Amniotic stem cell (primary cell): ENCODE measurements at places on chromosomes 2 and 18.

DNA sequence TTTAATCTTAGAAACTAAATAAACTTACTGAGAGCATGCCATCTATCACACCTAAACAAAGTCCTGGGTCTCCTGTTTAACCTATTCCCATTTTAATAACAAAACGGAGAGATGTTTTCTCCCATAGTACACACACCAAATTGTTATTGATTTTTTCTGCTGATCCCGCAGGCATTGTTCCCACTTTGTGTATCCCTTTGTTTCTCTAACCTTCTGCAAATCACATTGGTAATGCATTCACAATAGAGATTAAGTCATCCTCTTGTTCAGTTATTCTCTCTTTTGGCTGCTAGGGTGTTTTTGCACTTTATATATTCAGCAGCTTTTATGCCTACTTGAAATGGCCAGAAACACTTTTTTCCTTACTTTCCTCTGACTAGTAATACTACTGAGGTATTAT is 1071.9 kb upstream of the CDH2 start:
- DNase-seq: no peak

DNA sequence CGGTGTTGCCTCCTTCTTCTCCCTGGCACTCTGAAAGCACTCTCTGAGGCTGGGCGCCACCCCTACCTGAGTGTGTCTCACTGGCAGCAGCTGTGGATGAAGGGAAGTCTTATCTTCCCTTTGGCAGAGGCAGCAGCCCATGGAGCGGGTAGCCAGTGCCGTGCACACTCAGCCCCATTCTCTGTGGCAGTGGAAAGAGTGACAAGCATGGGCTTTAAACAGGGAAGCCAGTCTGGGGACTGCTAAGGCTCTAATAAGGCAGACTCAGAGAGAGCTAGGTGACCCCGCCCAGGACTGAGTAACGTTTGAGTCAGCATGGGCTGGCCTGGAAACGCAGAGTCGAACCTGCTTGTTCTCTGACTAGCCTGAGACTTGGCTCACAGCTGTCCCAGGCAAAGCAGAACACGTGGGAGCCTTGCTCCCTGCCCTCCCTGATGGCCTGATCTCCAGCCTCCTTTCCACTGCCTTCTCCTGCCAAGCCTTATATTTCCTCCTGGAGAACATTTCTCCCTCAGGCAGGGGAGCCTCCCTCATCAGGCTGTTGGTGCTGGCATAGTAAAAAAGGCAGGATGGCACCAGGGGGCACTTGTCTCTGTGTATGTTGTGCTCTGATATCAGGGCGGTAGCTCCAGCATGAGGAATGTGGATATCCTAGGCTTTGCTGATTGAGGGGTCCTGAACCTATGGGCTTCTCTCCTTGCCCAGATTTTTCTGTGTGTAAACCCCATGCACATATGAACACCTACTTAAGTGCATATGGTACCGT is 93.9 kb upstream of the LGALSL start:
- DNase-seq: no peak

DNA sequence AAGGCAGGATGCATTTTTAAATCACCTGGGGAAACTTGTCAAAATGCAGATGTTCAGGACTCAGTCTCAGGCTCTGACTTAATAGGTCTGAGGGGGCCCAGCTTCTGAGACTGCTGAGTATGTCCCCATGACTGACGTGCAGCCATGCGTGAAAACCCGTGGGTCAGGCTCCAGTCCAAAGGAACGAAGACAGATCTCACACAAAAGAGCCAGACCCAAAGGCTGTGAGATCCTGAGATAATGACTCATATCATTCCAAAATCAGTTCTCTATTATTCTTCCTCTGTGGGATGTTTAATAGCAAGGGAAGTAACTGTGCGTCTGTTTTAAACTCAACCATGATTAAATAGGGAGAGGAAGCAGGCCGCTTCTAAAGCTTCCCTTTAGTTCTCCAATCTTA is 107.4 kb upstream of the ACAA2 start:
- no peak for DNase-seq

DNA sequence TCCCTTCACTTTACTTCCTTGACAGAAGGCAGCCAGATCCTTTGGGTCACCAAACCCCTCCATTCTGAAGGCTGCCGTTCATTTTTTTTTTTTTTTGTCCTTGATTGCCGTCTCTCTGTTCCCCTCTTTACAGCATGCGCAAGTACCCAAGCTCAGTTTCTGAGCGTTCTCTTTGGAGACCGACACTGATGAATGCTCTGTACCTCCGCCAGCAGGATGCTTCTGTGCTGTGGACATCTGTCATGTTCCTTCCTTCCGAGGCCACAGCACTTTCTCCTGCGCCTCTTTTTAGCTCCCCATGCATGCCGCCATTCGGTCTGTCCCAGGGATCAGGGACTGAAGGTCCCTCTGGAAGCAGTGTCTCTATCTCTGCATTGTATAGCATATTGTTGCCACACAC is 278.7 kb upstream of the RAB12 start:
- no peak for DNase-seq

GRCh38 chr2:144523596-144524117 is 3.7 kb upstream of the ZEB2 start:
- no peak for DNase-seq

DNA sequence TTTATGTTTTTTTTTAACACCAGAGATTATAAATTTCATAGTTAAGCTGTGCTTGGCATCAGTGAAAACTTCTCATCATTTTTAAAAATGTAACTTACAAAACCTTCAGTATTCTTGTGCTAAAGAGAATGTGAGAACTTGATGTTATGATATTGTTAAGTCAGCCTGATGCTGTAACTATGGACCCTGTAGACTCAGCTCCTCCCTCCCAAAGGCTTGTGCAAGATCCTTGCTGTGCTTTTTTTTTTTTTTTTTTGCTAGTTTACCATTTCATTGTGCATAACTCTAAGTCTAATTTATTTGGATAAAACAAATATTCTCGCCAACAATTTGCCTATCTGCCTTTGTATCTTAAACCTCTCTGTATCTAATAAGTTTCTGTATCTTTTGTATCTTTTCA is 12.9 kb upstream of the TFPI start:
- DNase-seq: no peak

DNA sequence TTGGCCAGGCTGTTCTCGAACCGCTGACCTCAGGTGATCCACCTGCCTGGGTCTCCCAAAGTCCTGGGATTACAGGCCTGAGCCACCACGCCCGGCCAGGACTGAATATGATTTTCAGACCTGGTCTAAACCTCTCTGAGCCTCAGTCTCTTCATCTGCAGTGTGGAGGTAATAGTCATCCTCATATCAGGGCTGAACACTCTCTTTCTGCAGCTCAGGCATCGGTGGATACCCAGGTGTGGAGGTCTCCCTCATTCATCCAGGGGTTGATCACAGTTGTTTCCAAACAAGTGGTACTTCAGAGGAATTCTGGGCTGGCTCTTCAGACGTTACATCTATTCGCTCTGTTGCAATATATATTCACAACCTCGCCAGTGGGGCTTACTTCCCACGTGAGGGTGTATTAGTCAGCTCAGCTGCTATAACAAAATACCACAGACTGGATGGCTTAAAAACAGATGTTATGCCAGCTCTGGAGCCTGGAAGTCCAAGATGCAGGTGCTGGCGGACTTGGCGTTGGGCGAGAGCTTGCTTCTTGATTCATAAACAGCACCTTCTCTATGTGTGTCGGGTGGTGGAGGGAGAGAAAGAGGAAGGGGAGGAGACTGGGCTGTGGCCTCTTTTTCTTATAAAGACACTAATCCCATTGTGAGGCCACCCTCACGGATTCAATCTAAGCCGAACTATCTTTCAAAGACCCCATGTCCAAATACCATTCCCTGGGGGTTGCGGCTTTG is 2.9 kb upstream of the MBP start:
- no peak for DNase-seq

GRCh38 chr2:6793913-6794312 is 71.8 kb downstream of the CMPK2 start:
- no peak for DNase-seq

- DNase-seq: no peak
These were observed 200.4 kb downstream of the TSN start for GRCh38 chr2:121955872-121956271.

DNA sequence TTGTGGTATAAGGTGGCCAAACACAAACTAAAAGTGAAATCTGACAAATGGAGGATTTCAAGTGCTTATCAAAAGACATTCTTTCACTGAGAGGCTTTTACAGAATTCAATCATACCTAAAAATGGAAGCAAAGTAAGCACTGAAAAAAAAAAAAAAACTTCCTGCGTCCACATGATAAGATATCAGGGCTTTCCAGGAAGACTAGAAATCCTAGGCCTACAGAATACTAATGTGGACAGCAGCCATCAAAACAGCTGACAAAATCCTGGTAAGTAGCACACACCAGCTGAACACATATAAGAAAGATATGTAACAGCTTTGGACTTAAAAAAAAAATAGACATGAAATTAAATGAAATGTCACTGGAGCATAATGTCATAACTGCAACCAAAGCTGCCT is 178.2 kb downstream of the SUCLG1 start:
- DNase-seq: no peak

DNA sequence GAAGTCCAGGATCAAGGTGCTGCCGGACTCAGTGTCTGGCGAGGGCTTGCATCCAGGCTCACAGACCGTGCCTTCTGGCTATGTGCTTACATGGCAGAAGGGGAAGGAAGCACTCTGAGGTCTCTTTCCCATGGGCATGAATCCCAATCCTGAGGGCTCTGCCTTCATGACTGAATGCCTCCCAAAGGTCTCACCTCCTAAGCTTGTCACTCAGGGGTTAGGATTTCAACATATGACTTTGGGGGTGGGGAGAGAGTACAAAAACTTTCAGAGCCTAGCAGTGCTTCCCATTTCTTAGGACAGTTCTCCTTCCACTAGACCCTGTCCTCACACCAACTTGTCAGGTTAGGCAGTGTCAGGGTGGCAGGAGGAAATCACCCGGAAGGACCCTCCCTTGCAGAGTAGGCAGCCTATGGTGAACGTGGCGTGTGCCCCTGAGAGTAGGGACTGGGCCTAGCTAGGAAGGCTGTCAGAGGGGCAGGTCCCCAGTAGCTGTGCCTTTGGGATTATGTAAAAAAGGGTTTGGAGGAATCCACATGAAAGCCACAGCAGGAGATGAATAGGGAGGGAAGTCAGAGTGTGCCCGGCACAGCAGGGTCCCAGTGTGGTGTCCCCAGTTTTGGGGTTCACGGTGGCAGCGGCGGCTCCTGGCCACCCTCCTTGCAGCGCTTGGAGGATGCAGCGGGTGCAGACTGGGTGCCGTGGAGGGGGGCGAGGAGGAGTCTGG is 233.3 kb downstream of the LDLRAD4 start:
- DNase-seq: no peak

DNA sequence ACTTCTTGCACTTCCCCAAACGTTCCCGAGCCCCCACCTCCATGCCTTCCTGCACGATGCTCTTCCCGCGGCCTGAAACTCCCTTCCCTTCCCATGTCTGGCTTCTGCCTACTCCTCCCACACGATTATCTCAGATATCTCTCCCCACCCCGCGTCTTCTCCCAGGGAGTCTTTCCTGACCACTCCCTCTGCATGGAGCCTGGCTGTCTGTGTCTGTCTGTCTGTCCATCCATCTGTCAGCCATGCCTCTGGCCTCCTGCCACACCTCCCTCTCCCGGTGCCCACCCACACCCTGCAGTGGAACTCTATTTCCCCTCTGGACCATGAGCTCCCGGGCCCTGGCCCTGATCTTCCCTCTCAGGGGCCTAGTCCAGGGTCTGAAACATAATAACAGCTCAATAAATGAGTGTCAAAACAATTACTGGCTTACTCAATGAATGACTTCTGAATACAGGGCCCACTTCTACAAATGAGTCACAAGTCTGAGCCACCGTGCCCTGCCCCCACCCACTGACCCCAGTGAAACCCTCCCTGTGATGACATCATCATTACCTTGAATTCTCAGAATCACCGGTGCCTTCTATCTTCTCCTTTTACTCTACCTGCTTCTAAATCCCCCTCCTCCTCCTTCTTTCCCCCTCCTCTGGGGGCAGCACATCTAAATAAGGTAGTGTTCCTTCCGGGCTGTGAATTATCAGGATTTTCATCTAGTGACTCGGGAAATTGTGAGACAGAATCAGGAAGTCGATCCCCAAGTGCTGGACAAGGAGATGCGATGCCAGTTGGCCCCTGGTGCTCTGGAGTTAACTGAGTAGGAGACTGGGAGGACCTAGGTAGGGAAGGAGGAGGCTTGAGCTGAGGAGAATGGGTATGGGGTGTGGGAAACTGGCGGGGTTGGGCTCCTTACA is 46.1 kb upstream of the PLB1 start:
- DNase-seq: no peak

DNA sequence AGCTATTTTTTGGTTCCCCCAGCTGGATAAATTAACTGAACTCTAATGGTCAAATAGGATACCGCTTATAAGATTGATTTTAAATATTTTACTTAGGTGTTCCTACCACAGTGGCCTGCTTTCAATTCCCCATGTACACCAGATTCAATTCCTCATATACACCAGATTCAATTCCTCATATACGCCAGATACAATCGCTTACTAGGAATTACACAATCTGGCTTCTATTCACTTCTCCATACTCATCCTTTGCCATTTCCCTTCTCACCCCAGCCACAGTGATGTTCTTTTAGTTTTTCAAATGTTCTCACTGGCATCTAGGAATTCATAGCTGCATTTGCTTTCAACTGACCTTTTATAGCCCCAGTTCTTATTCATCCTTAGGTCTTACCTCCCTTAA is 66.5 kb downstream of the SLC40A1 start:
- DNase-seq: no peak

DNA sequence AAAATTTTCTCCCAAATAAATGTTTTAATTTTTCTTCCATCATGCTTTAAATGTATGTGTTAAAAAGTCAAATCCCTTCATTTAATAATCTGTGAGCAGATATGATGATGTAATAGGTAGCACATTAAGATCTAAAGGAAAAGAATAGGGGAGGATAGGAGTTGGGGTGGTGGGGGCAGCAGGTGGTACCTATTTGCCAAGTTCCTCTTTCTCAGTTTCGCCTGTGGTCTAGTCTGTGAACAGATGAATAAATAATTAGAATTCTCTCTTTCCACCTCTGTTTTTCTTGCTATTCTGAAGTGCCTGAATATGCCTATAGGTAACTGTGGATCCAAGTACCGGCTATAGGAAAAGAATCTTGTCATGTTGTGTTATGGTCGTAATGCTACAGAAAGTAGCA is 152.5 kb downstream of the NRXN1 start:
- no peak for DNase-seq

DNA sequence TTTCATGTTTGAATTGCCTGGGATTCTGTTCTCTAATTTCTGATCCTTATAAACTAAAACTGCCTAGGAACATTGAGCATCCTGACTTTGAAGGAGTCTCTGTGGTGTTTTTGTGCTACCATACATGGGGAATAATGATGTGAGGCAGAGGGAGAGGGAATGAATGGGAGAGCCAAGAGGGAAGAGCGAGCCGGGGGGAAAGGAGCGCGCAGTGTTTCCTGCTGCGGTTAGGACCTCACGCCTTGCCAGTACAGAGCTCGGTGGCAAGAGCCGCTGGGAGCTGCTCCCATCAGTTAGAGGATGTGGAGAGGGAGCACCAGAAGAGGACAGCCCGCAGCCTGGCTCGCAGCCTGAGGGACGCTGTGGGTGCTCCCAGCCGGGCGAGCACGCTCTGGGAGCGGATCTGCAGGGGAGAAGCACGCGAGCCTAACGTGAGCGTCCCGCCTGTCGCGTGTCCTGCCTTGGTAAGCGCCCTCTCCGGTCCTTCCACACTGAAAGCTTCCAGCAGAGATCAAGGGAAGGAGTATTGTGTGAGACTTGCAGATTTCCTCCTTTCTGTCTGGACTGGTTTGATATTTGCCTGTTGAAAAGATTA is 114.7 kb downstream of the FAM210A start:
- DNase-seq: no peak
